ENCODE measurements at places on chromosomes 1 and 21.

DNA sequence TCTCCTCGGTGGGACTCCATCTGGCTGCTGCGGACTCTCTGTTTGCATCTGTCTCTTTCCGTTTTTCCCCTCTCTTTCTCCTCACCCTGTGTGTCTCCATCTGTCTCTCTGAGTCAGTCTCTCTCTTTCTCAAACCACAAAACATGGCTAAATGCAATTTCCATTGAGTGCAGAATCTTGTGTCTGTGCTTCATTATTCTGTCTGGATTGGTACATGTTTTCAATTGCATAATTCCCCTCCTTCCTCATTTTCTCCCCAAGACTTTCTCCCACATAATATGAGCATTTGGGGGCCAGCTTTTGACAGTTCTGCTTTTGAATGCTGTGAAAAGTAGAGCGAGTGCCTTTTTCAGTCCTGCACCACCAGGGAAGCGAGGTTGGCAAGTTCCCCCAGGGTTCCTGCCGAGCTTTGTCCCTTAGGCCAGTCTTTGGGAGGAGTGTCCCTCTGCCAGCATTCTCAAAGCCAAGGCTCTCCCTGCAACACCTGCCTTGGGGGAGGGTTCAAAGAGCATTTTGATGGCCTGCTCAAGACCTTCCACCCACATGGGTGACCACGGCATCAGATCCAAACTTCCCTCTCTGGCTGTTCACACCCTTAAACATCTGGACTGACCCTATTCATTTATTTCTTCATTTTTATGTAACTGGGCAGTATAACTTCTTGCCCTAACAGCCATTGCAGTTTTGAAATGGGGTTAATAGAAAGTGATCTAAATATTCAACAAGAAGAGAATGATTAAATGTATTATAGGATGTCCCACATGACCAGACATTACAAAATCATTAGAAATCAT is 32.8 kb upstream of the SCMH1 start:
- DNase-seq, result no peak

GRCh38 chr1:234631721-234632125 is 21.7 kb upstream of the IRF2BP2 start:
- peak; percentile 100 for DNase-seq

- no peak for DNase-seq
These were observed 4.6 kb downstream of the COLGALT2 start for GRCh38 chr1:184032930-184033418.

DNA sequence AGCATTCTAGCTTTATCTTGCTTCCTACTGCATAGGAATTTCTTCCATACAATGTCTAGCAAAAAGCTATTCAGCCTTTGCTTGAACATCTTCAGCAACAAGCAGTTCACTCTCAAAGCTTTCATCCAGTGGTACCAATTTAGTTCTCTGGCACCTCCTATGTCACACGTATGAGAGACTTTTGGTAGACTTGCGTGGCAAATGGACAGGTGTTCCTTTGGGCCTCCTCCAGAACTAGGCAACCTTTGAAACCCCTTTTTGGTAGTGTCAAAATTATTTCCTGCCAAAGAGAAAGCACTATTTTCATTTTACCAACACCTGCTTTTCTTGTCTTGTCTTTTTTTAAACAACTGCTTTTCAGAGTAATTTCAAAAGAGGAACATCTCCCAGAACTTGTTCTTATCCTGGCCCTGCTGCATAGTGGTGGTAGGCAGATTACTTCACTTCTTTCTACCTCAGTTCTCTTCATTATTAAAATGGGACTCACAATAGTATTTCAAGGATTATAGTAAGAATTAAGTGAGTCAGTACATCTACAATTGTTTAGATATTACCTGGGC is 122.4 kb downstream of the MAST2 start:
- DNase-seq, result no peak

GRCh38 chr1:47835409-47835808 is 161.8 kb downstream of the TRABD2B start:
- DNase-seq, result no peak

GRCh38 chr1:245939756-245940345 is 567.2 kb downstream of the SMYD3 start:
- no peak for DNase-seq

- DNase-seq, result no peak
These were observed 125.6 kb downstream of the ETS2 start for GRCh38 chr21:38931291-38931690.

- DNase-seq, result no peak
These were observed 1017.6 kb downstream of the KCNT2 start for GRCh38 chr1:195590649-195591048.

DNA sequence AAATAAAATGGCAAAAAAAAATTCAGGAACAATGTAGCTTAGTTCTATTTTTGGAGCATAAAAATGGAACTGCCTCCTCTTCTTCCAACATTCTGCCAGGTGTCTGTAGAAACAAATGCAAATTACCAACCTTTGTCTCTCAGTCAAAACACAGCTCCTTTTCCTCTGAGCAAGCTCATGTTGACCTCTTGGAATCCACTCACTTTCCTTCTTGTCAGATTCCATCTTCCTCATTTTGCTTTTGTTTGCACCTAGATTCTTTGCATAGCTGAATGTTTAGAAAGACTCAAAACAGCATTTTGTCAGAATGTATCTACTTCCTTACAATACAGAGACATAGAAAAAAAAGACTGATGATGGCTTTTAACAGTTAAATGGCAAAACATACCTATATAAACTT is 178.2 kb downstream of the ADGRL2 start:
- DNase-seq, result no peak

- DNase-seq, result peak; percentile 23
These were observed 1.3 kb downstream of the SIPA1L2 start for GRCh38 chr1:232628335-232629249.

DNA sequence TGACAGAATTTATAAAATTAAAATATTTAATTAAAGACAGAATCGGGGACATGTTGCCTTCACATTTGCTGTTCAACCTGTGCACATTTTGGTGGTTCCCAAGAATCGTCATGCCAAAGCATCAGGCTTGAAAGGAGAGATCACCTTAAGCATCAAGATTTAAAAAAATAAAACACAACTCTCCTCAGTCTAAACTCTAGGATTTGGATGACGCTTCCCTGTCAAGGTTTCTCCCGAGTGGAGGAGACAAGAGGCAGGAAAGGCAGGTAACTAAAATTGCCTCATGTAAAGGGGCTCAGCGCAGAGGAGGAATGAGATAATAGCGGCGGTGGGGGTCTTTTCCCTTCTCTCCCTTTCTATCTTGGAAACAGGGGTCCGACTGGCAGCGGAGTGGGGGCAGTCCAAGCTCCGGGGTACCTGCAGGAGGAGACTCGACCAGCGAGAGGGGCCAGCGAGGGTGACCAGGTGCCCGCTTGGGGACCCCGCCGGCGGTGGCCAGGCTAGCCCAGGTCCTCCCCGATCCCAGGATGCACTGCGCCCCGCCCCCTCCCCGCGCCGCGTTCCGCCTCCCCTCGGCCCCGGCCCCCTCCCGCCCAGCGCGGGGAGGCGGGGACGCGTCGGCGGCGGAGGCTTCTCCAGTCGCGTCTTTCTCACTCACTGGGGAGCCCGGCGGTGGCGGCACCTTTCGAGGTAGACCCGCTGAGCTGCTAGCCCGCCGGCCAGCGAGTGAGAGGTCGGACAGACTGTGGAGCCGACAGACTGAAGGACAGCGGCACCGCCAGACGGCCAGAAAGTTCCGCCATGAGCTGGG is at the start of gene FNBP1L:
FNBP1L (plus strand) TSS at position 638 of the 811 bp plus-strand sequence; CDS start at position 802, 164 bp downstream.
- peak; percentile 50 for DNase-seq

GRCh38 chr1:202683029-202683428 is 27.2 kb downstream of the SYT2 start:
- DNase-seq, result no peak

GRCh38 chr1:182809414-182809957 is 19.9 kb downstream of the NPL start:
- peak; percentile 11 for DNase-seq

GRCh38 chr1:67855961-67856360 is 22.7 kb upstream of the GNG12 start:
- no peak for DNase-seq

All from A172 (cell line).